ENCODE measurements at places on chromosomes 12 and 14.
A peak's percentile ranks its signal among the peaks of the same experiment; 100 is the strongest.

- no peak for DNase-seq
These were observed 26.3 kb downstream of the ANO6 start for GRCh38 chr12:45242180-45242579.

DNA sequence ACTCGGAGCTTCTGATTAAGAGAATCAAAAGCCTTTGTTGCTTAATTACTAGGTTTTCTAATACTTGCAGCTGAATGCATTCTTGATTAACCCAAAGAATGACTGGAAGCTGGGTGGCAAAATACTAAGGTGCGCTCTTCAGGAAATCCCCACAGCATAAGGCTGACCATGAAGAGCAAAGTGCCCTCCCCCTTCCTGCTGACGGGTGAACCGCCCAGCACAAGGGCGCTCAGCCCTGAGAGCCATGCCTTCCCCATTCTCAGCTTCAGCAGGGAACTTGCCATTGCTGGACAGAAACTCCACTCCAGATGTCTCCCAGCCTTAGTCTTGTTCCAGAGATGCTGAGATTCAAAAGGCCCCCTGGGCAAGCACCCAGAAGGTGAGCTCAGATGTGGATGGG, 27.2 kb upstream of the FBRSL1 start:
- DNase-seq = no peak

- DNase-seq = no peak
These were observed 3.0 kb downstream of the FOXA1 start for GRCh38 chr14:37591941-37592481.

DNA sequence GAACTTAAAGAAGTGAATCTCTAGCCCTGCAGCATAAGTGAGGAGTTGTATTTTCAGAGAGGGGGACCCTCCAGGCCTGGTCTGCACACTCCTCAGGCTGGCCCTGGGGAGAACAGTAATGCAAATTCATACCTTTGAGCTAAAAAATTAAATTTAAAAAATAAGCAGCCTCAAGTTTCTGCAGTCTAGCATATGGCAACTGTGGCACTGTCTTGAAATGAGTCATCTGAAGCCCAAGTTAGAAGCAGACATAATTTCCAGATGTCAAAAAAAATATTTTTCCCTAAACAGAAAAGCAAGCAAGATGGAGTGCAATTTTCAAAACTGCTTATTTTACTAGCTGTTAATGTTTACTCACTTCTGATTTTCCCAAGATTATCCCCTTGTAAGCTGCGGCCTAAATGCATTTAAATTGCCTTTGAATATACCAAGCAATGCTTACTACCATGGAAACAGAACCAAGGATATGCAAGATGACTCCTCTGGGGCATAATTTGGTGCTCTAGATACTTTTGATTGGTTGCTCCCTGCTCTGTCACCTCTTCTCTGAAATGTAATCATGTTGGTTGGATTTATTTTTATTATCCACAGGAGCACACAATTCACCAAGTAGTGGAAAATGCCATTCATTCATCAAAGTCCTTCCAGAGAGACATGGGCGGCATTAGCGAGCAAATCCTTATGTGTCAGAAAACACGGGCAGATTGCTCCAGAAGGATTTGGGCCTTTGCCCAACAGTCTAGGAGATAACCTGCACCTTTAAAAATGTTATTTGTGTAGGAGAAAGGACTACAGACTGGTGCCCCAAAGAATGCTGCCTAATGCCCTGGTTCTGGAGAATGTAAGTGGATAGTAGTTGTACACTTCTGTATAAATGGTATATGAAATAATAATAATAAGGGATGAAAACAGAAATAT, 25.0 kb upstream of the DHRS7 start:
- no peak for DNase-seq

DNA sequence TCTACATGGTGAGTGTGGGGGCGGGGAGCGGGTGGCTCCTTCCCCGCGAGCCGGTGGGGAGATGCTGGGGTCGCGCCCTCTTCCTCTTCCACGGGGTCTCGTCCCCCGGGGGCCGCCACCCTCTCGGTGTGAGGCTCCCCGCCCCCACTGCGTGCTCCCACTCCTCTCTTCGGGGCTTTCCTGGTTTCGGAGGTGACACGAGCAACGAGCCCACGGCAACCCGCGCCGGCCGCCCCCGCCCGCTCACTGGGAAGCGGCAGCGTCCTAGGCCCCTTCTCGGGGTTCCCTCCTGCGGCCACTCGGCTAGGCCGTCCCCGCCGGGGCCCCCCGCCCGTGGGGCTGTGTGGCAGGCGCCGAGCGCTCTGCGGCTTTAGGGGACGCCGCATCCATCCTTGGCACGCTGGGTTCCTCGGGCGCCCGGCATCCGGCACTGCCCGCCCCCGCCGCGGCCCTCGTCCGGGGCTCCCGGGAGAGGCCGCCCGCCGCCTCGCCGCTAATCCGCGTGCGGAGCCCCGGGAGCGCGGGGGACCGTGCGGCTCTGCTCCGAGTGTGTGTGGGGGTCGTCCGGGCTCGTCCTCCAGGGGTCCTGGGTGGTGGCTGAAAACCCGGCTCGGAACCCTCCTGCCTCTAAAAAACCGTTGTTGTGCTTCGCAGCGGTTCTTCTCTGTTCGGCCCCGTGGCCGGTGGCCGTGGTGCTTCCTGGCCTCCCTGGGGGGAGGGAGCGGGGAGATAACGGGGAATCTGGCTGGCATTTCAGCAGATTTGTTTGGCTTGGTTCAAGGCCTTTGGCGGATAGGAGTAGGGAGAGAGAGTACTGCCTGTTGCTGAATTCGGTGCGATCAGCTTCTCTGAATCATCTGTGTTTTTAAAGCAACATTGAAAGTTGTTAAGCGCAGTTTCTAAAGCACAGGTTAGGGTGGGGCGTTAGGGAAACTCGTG, 1.0 kb downstream of the PCNX1 start:
- peak; percentile 61 for DNase-seq

DNA sequence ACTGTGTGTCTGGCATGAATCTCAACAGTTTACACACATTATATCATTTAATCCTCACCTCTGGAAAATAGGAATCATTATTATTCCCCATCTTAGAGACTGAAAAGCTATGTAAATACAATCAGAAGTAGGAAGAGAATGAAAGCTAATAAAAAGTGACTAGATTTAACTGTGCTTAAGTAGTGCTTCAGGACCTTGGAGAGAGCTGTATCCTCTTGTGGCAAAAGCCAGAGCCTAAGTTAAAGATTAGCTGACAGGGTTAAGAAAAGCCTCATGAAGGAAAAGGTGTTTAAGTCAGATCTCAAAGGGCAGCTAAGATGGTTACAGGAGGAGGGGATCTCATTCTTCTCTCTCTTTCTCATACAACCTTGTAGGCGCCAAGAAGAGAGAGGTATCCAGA, 65.3 kb upstream of the TMEM233 start:
- DNase-seq = no peak

GRCh38 chr14:84217066-84217465, 1312.9 kb upstream of the FLRT2 start:
- no peak for DNase-seq

DNA sequence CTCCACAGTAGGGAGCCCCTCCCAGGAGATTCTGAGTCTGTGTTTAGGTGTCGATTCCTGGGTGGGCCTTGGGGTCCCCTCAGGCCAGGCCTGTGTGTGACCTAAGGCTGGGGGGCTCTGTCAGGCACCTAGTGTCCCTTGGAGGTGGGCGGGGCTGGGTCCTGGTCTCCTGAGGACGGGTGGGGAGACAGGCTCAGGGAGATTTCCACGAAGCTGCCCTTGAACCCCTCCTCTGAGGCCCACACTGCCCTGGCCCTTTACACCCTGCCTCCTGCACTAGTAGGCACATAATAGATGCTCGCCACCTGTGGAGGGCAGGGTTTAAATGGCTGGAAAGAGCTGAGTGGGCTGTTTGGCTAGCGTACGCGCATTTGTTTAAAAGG, 32.9 kb downstream of the MEG3 start:
- no peak for DNase-seq

GRCh38 chr12:79645235-79645630, 45.5 kb downstream of the PAWR start:
- no peak for DNase-seq

DNA sequence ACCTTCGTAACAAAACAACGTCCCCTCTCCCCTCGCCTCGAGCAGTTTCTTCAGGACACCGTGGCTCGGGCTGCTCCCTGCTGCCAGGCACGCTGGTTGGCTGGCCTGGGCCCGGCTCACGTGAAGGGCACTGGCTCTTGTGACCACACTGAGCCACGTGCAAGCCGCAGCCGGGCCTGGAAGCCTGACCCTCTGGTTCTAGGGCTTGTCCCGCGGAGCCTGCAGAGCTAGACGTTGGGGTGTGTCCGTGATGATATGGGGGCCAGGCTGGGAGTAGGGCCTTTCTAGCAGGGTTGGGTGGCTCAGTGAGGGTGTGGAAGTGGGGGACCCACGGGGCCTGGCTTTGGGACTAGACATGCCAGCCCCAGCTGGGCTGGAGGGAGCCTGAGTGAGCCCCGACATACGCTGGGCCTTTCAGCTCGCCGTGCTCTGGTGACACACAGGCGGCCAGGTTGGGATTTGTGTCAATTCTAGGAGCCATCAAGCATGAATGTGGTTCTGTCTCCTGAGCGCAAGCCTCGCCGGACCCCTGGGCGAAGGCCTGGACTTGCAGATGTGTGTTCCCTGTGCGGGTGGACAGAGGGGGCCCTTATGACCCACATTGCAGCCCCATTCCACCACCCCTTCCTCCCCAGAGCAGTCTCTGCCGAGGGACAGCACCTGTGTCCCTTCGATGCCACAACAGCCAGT, 13.6 kb upstream of the AMN start:
- no peak for DNase-seq

GRCh38 chr12:4807116-4807783, 87.0 kb downstream of the GALNT8 start:
- DNase-seq = no peak

GRCh38 chr12:117009759-117010158, 89.5 kb downstream of the TESC start:
- no peak for DNase-seq

DNA sequence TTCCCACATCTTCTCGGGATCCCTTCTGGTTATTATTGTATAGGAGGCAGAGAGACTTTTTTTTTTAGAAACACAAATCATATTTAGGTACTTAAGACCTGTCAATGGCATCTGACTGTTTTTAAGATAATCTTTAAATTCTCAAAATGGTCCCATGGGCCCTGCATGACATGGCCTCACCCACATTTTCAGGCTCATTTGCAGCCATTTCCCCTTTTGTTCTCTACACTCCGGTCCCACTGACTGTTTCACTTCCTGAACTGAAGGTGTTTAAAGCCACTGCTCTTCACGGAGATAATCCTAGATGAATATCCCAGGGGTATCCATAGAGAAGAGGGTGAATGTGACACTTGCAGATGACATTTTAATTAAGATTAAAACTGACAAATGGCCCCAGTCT, 12.3 kb upstream of the C12orf71 start:
- DNase-seq = no peak

DNA sequence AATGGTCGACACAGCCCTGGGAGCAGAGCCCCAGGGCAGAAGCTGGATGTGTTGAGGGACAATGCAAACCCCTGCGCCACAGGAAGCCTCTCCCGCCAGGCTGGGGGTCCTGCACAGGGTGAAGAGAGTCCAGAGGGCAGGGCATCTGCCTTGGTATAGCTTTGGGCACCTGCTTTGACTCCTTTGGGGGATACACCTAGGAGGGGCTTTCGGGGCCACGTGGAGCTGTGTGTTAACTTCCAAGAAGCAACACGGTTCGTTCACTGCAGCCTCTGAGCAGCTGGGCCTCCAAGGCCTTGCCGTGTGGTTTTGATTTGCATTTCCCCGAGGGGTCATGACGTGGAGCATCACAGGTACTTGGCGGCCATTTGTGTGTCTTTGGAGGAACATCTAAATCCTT, 5.8 kb upstream of the PUS1 start:
- no peak for DNase-seq

GRCh38 chr12:4269279-4269991, 4.1 kb upstream of the CCND2 start:
- DNase-seq = peak; percentile 65

GRCh38 chr12:5914387-5915149, 30.5 kb downstream of the ANO2 start:
- no peak for DNase-seq

- peak; percentile 25 for DNase-seq
These were observed 1.3 kb downstream of the CHST11 start for GRCh38 chr12:104457746-104458693.

- DNase-seq = no peak
These were observed 202.5 kb downstream of the TMEM117 start for GRCh38 chr12:44038411-44038810.

GRCh38 chr12:1507308-1507707, 87.1 kb downstream of the FBXL14 start:
- DNase-seq = no peak

DNA sequence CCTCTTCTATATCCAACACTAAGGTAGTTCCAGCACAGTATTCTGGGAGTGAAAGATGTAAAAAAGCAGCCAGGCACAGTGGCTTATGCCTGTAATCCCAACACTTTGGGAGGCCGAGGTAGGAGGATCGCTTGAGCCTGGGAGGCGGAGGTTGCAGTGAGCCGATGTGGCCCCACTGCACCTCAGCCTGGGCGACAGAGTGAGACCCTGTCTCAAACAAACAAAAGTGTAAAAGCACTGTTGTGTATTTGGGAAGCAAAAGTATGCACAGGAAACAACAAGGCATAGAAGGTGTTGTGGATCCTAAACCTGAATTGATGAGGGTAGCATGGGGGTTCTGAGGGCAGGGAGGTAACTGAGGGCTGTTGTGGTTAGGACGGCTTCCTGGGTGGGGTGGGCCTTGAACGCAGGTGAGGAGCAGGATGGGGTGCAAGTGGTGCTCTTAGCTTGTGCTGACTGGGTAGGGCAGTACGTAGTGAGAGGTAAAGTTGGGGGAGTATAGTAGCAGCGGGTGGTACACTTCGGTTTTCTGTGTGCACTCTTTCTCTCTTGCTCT, 64.2 kb downstream of the RASSF3 start:
- DNase-seq = no peak

GRCh38 chr12:84807249-84807648, 105.3 kb downstream of the SLC6A15 start:
- DNase-seq = no peak

GRCh38 chr12:102682366-102683289, 202.3 kb upstream of the IGF1 start:
- DNase-seq = no peak

- DNase-seq = no peak
These were observed 324.3 kb downstream of the DAD1 start for GRCh38 chr14:22264759-22265158.

GRCh38 chr12:46209914-46210872, 58.6 kb downstream of the SLC38A1 start:
- DNase-seq = peak; percentile 85

DNA sequence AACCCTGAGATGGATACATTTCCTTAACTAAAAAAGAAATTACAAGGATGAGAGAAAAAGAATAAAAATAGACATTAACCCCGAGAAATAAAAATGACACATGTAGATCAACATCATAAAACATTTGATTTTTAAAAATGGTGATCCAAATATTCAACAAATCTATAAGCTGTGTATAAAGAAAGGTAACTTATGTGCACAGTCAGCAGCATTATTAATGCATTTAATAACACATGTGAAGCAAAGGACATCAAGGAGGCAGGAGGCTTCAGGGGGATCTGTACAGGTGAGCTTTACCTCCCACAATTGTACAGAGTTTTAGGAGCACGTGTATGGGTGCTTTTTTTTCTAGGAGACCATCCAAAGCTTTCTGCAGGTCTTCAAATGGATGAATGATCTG, 76.1 kb downstream of the MED13L start:
- DNase-seq = no peak
